ENCODE measurements at places on chromosomes 1 and 21. TPM values are rescaled to one million over a fixed set of nuclear protein-coding genes. Genes with fewer than 3 reads are reported as not detected.

Gene TESK2
- total RNA-seq = 3.3 TPM

Gene MIB2
- 74.5 TPM for total RNA-seq

GRCh38 chr1:8297245-8297644, 20.7 kb upstream of the SLC45A1 start:
- H3K4me1 ChIP-seq = peaks cover 16% of the 10 kb centered on the region
- H3K27me3 ChIP-seq = no peaks in the 10 kb centered on the region
- H3K27ac ChIP-seq = peak overlapping the region; percentile 11
- DNase-seq = no peak
- no peaks in the 10 kb centered on the region for H3K36me3 ChIP-seq
- H3K4me3 ChIP-seq = no peak overlapping the region

GRCh38 chr1:100353071-100353801, 930 bp downstream of the CDC14A start:
- DNase-seq = no peak
- peaks cover 3% of the 10 kb centered on the region for H3K36me3 ChIP-seq
- no peaks in the 10 kb centered on the region for H3K27me3 ChIP-seq
- H3K4me1 ChIP-seq = peaks cover 18% of the 10 kb centered on the region

DNA sequence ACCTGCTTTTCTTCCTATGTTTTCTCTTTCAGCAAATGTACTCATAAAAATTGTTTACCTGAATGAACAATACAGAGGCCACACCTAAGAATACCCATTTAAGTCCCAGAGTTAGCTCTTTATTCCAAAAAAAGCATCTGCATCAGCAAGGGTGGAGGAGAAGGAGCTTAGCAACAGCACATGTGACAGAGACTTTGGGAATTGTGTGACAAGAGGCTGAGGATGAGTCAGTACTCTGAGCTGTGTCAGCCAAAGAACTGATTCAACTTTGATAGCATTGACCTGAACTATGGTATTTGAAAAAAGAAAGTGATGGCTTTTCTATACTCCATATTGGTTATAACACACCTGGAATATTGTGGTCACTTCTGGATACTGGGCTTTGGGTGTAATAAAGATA, 162.7 kb downstream of the ZNF648 start:
- H3K27me3 ChIP-seq = no peaks in the 10 kb centered on the region
- H3K27ac ChIP-seq = no peak overlapping the region
- H3K4me3 ChIP-seq = no peak overlapping the region
- no peaks in the 10 kb centered on the region for H3K4me1 ChIP-seq
- DNase-seq = no peak
- no peaks in the 10 kb centered on the region for H3K36me3 ChIP-seq

DNA sequence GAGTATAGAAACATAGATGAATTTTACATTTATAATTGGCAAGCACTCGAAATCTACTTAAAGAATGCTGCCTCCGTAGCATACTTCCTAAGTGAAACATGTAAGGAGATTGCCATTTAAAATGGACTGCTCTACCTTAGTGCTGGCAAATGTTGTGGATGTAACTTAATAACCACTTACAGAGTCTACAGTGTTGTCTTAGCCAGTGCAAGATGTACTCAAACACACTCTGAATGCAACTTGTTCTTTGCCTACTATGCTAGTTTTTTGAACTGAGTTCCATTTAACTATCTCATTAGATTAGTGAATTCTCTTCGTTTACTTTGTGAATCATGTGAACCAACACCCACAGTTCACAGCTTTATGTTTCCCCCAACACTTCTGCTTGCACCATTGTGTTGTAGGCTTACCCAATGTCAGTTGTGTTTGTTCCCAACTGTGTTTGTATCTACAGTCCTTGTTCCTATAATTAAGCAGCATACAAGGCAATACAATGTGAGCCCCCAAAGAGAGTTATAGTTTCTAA, 345.5 kb upstream of the LYPLAL1 start:
- no peak for DNase-seq
- H3K27me3 ChIP-seq = no peaks in the 10 kb centered on the region
- no peaks in the 10 kb centered on the region for H3K36me3 ChIP-seq
- no peaks in the 10 kb centered on the region for H3K4me1 ChIP-seq

DNA sequence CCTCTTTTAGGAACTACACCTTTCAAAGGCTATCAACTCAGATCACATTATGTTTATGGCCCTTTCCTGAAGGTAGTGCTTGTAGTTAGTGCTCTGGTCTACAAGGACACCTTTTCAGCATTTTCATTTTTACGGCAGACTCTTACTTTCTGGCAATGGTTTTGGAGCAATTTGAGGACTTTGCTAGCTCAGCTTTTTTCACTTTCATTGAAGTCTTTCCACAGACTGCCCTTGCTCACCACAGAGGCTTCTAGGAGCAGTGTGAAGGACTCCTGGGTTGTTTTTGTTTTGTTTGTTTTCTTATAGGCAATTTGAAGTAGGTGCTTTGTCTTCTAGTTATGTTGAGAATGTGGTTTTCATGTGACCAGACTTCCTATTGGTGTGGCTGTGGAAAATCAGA, 43.1 kb downstream of the CD55 start:
- no peaks in the 10 kb centered on the region for H3K36me3 ChIP-seq
- no peak overlapping the region for H3K4me3 ChIP-seq
- no peaks in the 10 kb centered on the region for H3K27me3 ChIP-seq
- H3K4me1 ChIP-seq = no peaks in the 10 kb centered on the region

GRCh38 chr1:178342745-178343144, 154.0 kb downstream of the CLEC20A start:
- peaks cover 32% of the 10 kb centered on the region for H3K4me1 ChIP-seq
- DNase-seq = no peak
- no peaks in the 10 kb centered on the region for H3K36me3 ChIP-seq
- no peaks in the 10 kb centered on the region for H3K27me3 ChIP-seq

GRCh38 chr1:153341431-153341934, 7.2 kb downstream of the PGLYRP4 start:
- H3K27me3 ChIP-seq = peaks cover 10% of the 10 kb centered on the region
- H3K36me3 ChIP-seq = no peaks in the 10 kb centered on the region
- peaks cover 3% of the 10 kb centered on the region for H3K4me1 ChIP-seq

Data from Panc1 (cell line).